Cardiac septum (tissue), 1 donor: ENCODE measurements at places on chromosomes 3 and 15. TPM values are rescaled to one million over a fixed set of nuclear protein-coding genes. Genes with fewer than 3 reads are reported as not detected.

STT3B gene
- 91.3 TPM for total RNA-seq

PIF1 gene
- 1.6 TPM for total RNA-seq

TTLL13 gene
- 0.16 TPM for total RNA-seq

CAPN3 gene
- total RNA-seq, result 14.8 TPM

ANKDD1A gene
- total RNA-seq, result 1.4 TPM

GRCh38 chr3:98846101-98846500, 55.4 kb downstream of the DCBLD2 start:
- no peak for DNase-seq

DNA sequence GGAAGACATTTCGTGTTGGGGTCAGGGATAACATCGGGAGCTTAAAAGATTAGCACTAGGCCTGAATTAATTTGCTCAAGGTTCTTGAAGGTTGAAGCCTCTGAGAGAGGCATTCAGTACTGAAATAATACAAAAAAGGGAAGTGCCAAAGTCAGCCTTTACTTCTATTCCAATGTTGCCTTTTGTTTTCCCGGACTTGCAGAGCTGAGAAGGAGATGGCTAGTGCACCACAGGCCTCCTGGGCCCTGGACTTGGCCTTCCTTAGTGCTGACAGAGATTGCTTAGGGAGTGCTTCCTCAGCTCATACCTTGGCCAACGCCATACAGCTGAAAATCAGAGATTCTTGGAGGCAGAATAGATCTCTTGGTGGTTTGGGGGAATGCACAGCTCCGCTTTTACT, 333.6 kb upstream of the TBL1XR1 start:
- DNase-seq, result no peak

DNA sequence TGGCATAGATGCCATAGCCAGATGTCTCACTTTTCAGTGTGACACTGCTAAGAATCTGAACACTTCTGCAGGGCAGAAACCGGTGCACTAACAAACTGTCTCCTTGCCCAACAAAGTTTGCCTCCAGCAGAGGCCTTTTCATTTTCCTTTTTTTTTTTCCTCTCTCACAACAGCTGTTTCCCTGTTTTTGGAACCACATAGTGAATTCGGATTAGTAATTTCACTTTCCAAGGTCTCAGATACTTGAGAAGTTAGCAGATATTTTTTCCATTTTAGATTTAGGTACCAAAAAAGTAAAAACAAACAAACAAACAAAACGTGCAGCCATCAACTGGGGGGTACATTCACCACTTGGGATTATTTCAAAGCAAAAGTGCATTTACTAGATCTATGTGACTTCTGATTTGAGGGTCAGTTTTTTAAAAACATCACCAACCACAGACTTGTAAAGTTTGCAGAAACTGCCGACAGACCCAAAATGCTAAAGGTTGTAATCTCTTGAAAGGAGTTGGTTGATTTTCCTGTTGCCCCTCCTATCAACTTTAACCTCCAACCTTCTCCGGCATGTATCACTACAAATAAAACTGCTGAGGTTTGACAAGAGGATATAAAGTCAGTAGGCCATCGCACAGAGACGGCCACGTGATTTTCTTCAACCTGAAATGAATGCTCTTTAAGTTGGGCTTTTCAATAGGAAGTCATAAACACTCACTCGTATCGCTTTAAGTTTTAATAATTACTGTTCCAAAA, 169.1 kb downstream of the CDIN1 start:
- DNase-seq, result no peak

GRCh38 chr15:100723315-100723801, 121.0 kb downstream of the ASB7 start:
- no peak for DNase-seq

DNA sequence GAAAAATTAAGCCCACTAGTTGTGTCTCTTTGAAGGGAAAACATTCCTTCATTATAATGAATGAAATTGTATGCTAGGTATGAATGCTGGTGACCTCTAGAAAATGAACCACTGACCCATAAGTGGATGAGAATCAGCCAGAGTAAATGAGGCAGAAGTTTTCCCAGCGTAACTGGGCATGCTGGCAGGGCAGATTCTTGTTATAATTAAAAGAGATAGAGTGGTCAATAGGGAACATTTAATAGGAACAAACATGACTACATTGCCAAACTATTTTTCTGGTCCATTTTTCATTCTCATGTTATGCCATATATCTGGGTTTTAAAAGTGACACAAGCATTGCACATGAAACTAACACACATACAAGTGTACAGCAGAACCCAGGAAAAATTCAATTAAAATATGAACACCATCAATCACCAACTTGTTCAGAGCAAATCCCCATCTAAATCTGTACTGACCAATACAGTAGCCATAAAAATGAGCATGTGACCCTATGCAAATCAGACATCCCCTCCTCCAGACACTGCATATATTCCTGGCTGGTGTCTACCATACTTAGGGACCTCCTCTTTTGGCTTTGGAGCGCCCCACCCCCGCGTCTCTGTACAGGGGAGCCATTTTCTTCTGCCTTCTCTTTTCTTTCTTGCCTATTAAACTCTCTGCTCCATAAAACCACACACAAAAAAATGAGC, 4.0 kb downstream of the CLRN1 start:
- no peak for DNase-seq
